ENCODE measurements at places on chromosomes 3 and 15.

DNA sequence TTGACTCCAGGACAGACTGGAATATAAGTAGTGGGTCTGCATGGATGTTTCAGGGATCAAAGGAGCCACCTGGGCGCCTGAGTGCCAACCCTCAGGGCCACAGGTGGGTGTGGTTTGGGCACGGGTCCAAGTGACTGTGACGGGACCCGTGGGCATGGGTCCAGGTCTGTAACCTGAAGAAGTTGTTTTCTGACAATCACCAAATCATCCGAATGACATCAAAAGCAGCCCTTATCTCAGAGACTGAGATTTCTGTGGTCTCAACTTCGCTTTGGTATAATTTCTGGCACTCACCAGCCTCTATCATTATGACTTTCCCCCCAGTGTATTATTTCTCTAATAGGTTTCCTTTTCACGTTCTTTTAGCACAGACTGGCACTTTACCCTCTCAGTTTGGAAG lies 24.4 kb downstream of the RLBP1 start:
- DNase-seq: no peak

DNA sequence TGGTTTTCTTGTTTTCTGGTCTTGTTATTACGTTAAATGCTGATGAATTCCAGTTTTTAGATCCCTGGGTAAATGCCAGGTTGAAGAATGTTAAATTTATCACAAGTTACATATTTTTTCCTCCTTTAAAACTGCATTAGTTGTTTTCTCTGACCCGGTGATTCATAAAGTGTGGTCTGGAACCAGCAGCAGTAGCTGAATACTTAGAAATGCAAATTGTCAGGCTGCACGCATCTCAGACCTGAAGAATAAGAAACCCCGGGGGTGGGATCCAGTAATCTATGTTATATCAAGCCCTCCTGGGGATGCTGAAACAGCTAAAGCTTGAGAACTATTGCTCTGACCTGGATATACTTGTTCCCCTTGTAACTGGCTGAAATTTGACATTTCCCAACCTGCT lies 69.1 kb downstream of the PEX5L start:
- DNase-seq: no peak

DNA sequence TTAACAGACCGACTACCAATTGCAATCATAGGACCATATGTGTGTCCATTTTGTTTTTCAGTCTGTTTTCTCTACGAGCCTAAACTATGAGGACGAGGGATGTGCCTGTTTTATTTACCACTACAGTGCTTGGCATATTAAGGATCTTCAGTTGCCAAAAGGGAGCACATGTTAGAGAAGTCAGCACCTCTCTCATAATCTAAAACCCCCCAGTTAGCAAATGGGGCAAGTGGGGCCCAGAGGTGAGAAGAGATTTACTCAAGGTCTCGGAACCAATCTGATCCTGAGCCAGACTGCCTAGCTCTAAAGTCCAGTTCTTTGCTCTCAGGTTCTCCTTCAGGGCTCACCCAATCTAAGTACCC lies 578 bp upstream of the PODXL2 start:
- DNase-seq: no peak

DNA sequence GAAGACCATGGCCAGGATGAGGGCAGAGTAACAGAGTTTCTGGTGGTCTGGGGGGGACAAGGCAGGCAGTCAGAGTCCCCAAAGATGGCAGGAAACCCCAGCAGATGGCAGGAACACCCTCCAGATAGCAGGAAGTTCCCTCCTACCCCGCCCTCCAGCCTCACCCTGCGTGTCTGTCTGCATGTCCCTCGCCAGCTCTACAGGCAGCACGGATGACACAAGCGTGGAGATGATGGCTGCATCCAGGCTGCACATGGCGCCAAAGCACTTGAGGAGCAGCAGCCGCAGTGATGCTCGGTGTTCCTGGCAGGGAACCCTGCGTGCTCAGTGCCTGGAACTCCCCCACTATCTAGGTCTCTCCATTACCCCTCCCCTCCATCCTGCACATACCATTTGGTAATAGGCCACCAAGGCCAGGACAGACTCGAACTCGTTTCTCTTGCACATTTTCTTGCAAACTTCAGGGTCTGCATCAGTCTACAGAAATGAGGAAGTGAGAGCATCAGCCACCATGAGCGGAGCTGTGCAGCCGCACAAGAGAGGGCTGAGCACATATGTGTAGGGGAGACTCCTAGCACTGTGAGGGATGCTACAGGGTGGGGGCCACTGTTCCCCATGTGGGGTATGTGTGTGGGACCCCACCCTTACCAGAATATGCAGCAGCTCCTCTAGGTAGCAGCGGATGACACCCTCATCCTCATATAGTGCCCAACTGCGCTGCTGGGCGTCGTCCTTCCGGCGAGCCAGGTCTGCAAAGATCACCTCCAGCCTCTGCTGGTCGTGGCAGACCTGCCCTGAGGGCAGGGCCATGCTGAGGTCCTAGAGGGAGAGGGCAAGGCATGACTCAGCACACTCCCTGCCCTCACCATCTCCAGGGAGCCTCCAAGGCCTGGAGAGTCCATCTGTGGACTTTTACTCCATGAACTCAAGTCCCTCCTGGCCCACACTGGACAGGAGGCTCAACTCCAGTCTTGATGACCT lies 6.0 kb downstream of the NCKIPSD start:
- DNase-seq: no peak

DNA sequence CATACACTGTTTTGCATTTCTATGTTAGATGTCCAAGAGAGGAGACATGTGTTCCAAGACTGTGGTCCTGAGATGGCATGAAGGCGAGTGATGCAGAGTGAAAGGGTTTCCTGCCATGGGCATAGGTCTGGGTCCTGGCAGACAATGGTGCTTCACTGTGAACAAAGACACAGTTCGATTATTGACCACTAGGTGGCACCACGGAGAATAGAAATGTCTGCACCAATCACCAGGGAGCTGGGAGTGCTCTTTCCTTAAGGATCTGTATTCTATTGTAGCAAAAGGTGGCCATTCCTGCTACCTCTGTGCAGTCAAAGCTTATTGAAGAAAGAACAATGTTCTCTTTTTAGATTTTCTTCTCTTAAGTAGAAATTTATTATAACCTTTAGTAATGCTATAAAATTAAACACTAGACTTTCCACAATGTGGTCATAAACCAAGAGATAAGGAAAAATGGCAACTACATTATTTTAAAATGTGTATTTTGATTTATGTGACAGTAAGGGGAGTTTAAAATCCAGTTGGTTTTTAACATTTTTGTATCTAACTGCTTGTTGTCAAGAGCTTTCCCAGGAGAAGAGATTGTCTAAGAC lies 88.7 kb downstream of the GABRG3 start:
- no peak for DNase-seq

GRCh38 chr15:78004222-78004727 lies 73.2 kb downstream of the TBC1D2B start:
- DNase-seq: no peak

- no peak for DNase-seq
These were observed 87.1 kb upstream of the PLSCR5 start for GRCh38 chr3:146692254-146692653.

- no peak for DNase-seq
These were observed 449.7 kb downstream of the FOXP1 start for GRCh38 chr3:71133865-71134264.

DNA sequence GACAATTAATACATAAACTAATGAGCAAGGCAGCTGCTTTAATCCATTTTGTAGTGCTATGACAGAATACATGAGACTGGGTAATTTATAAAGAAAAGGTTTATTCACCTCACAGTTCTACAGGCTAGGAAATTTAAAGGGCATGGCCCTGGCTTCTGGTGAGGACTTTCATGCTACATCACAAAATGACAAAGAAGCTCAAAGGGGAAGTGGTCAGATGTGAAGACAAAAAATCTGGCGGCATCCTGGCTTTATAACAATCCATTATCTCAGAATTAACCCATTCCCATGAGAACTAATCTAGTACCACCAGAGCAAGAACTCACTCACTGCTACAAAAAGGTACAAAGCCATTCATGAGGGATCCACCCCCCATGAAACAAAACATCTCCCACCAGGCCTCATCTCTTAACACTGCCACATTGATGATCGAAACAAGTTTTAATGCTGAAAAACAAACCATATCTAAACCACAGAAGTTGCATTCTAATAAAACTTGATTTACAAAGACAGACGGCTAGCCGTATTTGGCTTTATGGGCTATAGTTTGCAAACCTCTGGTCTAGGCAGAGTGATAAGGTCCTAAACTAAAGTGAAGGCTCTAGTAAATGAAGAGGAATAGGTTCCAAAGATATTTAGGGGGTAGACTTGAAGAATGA lies 44.2 kb downstream of the GSK3B start:
- DNase-seq: no peak

DNA sequence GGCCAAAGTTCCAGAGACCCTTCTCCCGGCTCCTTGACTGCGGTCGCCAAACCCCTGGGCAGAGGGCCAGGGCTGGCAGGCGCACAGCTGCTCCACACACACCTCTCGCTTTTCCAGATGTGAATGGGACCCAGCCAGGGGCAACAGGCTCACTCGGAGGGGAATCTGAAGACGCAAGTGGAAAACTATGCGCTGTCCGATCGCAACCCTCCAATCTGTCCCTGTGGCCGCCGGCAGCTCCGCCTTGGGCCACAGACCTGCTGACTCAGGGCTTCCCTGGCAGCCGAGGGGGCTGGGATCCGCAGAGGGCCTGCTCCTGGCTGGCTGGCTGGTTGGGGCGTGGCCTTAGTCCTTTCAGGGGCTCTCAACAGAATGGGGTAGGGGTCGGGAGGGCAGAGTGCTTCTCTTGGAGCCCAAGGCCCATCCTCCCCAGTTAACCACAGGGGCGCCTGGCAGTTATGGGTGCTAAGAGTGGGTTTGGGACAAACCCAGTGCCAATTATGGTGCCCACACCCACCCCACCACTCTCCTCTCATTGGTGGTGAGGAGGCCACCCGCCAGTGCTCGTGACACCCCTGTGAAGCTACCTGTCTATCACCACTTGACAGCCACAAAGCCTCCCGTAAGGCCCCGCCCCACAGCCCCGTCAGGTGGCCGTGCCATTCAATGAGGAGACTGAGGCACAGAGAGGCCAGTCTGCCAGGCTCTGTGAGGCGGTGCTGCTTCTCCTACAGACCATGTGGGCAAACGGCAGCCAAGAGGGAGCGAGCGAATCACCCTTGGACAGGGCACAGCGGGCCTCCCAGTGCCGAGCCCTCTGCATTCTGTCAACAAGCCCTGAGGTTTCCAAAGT lies 53.8 kb downstream of the IQSEC1 start:
- no peak for DNase-seq

GRCh38 chr3:60188803-60189202 lies 1062.4 kb downstream of the FHIT start:
- DNase-seq: no peak

DNA sequence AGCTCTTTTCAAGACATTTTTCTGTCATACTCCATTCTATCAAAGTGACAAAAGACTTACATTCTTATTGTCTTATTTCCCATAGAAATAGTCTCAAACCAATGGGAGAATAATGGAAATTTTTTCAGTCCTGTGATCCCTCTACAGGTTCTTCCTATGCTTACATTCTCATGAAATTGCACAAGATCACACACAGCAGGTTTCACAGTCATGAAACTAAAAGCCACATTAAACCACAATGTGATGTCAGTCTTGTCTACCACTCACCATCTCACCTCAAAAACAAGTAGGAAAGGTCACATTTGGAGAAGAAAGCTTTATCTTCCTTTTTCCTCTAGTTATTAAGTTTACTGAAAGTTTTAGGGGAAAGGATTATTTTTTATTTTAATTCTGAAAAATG lies 161.0 kb upstream of the RORA start:
- DNase-seq: no peak
